ENCODE measurements at places on chromosomes 6 and 20.

- DNase-seq: no peak
Observed at GRCh38 chr6:39102071-39102820, 12.7 kb downstream of the SAYSD1 start.

DNA sequence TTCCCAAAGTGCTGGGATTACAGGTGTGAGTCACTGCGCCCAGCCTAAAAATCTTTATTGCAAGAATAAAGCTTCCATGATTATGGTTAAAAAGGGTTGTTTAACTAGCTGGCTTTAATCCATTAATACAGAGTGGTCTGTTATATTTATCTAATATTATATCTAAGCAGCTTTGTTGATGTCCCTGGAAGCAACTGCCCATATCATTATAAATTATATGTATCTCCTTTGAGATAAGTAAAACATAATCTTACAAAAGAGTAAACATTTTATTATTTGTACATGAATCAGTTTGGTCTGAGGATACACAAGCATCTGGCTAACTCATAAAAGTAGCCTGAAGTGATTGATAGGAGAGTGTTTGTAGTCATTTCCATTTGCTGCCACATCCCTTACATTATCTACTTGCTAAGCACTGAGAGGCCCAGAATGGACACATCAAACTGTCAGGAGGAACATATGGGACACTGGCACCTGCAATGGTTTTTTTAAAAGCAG lies 46.9 kb downstream of the TRAF3IP2 start:
- no peak for DNase-seq

DNA sequence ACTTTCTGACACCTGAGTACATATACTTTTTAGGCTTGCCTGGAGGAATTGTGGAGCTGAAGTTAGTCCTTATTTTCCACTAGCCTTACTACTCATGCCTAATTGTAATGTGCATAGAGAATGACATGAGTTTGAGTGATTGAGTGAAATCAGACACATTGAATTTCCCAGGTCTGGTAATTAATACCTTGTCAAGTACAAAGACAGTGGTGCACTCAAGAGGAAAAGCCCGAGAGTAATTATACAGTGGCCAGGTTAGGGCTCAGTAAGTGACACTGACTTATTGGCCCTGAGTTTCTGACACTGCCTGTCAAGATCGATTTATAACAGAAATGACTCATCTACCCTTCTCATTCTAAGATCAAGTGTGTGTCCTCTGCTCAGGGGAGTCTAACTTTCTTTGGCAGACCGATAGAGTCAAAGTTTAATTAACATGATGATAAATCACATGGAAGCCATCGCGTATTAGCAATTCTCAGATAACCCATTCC lies 288.3 kb downstream of the TPBG start:
- no peak for DNase-seq

DNA sequence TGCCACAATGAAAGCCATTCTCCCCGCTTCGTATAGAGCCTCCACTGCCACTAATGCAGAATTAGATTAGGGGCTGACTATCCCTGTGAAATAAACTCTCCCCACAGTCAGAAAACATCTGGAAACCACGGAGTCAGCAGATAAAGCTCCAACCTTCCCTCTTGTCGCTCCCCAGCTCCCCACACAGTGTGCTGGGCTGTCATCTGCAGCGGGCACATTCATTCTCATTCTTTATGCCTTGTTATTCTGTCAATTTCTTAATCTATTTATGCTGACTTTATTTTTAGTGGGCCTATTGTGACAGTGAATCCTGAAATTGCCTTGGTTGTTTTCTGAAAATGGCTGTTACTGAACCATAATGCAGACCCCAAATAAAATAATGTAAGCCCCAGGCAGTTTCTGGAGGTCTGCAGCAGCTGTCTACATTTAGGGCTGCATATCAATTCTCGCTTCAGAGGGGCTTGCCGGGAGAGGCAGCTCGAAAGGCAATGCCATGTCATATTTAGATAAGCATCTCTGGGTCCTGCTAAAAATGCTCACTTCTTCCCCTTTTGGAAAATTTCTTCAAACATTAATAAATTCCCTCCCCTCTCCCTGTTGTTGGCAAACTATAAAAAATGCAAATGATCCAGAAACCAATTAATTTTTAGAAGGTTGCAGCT lies 71.6 kb downstream of the TMEM242 start:
- DNase-seq: no peak

DNA sequence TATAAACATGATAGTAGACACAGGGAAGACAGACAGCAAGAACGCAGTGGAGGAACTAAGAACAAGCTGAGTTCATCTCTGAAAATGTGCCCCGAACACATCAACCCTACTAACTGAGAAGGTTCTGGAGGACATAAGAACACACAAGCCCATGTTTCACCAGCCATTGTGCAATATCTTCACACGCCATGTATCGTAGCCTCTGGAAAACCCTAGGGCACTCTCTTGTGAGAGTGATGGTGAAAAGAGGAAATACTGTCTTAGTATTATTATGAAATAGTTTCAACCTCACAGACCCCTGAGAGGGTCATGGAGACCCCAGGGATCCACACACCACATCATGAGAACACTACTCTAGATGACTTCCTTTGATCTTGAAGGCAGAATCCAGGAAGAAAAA lies 26.1 kb upstream of the FOXF2 start:
- no peak for DNase-seq

- DNase-seq: no peak
Observed at GRCh38 chr6:27260836-27261375, 13.4 kb downstream of the PRSS16 start.

DNA sequence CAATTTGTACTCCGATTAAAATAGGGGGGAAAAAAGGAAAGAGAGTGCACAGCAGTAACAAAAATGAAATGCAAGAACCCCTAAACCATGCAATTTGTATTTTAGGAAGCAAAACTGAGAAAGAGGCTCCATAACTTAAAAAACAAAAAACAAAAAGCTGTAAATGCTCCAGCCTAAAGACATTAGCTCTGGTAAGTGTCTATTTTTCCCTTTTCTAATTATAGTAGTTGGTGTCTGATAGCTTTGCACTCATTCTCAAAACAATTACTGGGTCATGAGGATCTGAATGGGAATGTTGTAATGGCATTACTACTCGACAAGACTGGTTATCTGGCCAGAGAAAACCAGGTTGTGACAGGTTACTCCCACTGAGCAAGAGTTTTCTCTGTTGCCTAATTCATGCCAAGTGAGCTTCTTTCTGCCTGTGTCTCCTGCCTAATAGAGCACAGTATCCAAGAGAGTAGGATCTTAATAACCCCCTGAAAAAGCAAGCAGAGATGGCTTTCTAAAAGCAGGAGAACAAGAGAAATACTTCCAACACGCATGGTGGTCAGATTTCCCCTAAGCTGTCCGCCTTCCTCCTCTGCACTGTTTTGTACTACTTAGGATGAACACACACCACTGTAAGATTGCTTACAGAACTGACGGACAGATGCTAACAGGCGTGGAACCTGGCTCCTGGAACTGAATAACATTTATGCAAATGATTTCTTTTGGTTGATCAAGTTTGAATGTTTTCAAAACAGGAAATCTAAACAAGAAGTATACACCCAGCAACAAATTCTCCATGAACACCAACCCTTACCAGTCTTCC lies 86.4 kb downstream of the FKBP5 start:
- DNase-seq: peak; percentile 29

- DNase-seq: no peak
Observed at GRCh38 chr6:158751921-158752320, 67.2 kb downstream of the EZR start.

- DNase-seq: no peak
Observed at GRCh38 chr6:163543321-163543720, 128.8 kb downstream of the QKI start.

GRCh38 chr6:87684895-87685654 lies 17.0 kb downstream of the AKIRIN2 start:
- DNase-seq: no peak

Data from CD4-positive, alpha-beta T cell treated with Interleukin-15 for 4 hours (primary cell).